NK-92 treated with Interleukin-12 subunit alpha and Interleukin-12 subunit beta, amount 100 ng/mL, for 24 hours (cell line): ENCODE measurements at places on chromosomes 11 and 22.
A peak's percentile ranks its signal among the peaks of the same experiment; 100 is the strongest.

GRCh38 chr11:111494040-111494439 is 18.1 kb downstream of the BTG4 start:
- no peak for DNase-seq

DNA sequence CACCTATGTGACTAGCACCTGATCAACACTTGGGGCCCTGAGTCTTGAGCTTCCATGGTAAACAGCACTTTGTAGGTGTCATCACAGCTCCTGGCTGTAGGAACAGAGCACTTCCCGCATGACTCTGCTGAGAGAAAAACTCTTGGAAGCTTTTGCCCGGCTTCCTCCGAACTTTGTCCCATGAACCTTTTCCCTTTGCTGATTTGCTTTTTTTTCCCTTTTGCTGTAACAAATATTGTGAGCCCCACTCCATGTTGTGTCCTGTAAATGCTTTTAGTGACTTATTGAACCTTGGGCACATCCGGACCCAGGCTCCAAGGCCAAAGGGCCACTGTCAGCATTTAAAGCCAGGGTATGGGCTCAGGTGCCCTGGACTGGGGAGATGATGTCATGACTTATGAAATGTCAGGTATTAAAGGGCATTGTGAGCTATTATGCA is 391.1 kb downstream of the TENM4 start:
- DNase-seq, result no peak

DNA sequence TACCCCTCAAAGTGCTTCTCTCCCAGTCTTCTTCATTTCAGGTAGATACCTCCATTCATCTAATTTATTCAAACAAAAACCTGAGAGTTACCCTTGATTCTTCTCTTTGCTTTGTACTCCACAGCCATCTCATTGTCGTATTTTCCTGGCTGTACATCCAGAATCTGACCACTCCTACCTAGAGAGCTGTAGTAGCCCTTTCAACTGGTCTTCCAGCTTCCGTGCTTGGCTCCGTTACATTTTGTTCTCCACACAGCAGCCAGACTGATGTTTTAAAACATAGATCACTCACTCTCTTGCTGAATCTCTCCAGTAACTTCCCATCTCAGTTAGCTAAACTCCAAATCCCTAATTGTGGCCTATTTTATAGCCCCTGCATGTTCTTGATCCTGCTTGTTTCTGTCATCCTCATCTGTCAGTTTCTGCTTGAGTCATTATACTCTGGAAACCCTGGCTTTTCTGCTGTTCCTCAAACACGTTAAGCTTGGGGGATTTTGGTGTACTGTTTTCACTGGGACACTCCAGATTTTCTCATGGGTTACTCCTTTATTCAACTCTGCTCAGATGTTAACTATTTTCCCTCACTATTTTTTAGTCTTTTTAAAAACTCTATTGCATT is 7.4 kb downstream of the SPCS2 start:
- no peak for DNase-seq

- no peak for DNase-seq
These were observed 51.6 kb downstream of the NTM start for GRCh38 chr11:131422029-131422428.

DNA sequence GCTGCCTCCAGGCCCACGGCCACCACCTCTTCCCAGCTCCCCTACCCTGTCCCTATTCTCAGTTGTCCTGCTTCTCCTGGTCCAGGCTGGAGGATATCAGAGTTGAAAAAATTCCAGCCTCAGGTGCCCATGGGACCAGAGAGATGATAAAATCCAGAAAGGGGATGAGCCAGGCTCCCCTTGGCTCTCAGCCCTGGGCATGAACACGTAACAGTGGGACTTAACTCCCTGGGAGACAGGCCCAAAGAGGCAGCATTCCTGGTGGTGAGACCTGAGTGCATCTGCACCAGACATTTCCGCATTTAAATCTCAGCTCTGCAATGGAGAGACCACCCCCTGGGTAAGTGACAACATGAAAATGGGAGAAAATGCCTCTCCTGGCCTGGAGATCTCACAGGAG is 10.4 kb upstream of the SLC39A13 start:
- no peak for DNase-seq

- no peak for DNase-seq
These were observed 26.0 kb downstream of the SLC22A6 start for GRCh38 chr11:62958547-62959421.

DNA sequence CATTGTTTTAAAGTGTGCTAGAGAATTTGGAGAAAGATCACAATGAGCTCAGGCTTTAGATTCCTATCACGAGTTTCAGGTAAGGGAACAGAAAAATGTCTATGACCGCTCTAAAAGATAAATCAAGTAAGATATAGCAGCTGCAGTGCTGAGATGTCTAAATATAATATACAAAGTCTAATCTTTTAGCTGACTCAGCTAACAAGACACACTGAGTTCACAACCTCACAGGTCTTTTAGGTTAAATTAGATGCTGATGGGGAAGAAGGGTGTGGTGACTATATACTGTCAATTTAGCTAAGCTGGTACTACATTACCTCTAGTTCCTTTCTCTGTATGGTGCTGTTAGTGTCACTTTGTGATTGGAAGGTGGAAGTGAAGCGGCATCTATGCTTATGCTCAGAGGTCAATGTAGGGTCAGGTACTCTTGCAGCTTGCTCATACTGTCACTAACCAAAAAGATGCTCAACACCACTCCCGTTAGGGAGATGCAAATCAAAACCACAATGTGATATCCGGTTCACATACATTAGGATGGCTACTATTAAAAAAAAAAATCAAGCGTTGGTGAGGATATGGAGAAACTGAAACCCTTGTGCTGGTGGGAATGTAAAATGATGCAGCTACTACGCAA is 283.5 kb downstream of the SWAP70 start:
- DNase-seq, result no peak

- no peak for DNase-seq
These were observed 682 bp downstream of the ATM start for GRCh38 chr11:108223348-108224149.

DNA sequence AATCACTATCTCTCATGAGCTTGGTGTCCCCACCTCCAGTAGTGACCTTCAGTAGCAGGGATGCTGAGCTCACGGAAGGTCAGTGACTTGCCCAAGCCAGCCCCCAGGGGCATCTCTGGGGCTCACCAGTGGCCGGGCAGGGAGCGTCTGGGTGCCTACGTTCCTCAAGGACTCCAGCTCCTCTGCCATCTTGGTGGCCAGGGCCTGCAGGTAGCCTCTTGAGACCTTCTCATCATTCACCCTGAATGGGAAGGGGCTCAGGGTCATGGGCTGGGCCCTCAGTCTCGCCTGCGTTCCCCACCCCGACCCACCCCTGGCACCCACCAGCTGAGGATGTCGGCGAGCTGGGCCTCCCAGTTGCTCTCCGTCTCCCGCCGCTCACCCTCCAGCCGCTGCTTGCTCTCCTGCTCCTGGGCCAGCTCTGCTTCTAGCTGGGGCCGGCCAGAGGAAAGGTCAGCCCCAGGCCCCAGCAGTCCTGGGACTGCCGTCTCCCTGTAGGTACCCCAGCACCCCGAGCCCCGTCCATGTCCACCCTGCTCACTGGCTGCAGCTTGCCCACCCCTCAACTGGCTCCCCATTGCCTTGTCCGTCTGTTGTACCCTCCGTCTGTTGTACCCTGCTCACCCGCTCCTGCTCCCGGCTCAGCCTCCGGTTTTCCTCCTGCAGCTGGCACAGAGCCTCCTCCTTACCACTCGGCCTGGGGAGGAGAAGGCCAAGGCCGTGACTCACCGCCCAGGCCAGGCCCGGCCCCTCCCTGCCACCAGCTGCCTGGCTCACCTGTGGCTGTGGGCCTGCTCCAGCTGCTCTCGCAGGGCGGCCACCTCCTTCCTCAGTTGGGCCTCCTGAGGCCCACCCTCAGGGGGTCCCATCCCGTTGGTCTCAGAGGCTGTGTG is 9.5 kb downstream of the CDC42BPG start:
- no peak for DNase-seq

DNA sequence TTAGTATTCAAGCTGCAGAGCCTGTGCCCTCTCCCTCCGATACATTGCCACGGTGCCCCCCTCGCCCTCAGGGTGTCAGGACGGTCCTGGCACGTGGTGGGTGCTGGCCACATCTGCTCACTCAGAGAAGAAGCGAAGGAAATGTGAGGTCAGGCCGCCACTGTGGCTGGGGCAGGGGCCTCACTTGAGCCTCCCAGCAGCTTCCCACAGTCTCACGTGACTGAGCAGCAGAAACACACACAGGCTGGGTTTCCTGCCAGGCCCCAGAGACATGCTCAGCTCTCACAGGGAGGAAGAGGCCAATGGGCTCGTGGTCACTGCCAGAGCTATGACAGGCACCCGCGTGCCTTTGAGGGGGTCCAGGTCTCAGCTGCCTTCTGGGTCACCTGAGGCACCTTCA is 37.9 kb upstream of the PRR5 start:
- DNase-seq, result peak; percentile 40

GRCh38 chr22:43126501-43127165 is 16.1 kb downstream of the BIK start:
- DNase-seq, result no peak

DNA sequence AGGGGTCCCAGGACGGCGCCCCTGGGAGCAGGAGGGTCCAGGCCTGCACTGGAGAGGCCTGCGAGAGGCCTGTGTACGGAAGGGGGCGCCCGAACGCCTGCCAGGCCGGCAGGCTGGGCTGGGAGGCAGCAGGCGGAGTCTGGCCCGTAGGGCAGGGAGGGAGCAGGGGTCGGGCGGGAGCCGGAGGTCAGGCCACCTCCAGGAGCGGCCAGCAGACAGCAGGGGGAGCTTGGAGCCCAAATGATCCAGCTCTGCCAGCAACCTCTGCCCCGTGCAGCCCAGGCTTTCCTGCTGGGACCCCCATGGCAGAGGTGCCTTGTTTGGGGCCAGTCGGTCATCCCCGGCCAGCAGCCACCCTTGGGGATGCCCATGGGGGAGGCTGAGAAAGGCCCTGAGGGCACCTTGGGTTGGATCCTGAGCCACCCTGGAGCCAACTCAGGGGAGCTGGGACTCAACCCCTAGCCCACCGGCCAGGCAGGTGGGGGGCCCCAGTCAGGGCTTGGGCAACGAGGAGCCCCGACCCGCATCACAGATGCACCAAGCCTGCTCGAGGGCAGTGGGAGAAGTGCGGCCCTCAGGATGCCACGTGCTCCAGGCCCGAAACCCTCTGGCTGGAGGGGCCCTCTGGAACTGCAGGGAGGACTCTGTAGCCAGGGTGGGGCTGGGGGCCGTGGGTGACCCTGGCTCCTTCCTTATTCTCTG is 9.6 kb upstream of the SYT8 start:
- DNase-seq, result no peak

DNA sequence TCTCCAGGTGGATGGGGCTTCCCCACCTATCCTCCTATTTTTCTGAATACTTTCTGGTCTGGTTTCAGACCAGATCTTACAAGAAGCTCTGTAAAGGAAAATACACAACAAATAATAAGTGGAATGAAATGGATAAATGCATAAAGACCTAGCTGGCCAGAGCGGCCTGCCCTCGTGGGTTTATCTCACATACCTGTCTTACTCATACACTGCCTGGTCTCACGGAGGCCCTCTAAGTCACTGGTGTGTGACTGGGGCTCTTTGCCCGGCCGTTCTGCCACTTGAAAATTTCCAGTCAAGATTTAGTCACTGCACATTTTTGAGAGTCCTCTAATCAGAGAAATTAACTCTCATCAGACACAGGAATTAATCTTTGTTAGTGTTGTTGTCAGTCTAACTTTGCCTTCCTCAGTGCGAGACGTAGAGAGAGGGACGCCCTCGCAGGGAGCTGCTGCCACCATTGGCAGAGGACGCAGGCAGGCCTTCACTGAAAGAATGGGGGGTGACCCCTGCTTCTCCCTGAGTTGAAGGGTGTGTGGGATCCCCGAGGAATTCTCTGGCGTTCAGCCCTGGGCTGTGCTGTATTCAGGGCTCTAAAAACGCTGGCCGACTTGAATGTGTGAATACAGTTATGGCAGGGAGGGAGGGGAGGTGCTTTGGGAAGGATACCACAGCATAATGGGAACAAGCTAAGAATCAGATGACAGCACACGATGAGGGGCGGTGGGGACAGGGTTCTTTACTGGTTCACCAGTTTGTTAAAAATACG is 46.3 kb upstream of the CADM1 start:
- no peak for DNase-seq

DNA sequence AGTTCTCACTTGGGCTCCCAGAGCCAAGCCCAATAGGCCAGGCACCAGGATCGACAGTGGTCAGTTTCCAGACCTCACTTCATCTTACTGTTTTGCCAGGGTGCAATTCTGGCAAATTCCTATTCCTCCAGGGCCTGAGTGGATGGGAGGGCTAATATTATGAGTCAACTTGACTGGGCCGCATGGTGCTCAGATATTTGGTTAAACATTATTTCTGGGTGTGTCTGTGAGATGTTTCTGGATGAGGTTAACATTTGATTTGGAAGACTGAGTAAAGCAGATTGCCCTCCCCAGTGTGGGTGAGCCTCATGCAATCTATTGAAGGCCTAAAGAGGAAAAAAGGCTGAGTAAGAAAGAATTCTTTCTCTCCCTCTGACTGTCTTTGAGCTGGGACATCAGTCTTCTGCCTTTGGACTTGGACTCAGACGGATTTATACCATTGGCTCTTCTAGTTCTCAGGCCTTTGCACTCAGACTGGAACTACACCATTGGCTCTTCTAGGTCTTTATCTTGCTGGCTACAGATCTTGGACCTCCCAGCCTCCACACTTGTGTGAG is 132.9 kb upstream of the ZBED5 start:
- DNase-seq, result no peak

GRCh38 chr11:134252346-134253187 is 585 bp downstream of the THYN1 start:
- no peak for DNase-seq
